Activated CD8-positive, alpha-beta memory T cell treated with anti-CD3 and anti-CD28 coated beads for 1 hour (primary cell): ENCODE measurements at places on chromosomes 16 and 17.

DNA sequence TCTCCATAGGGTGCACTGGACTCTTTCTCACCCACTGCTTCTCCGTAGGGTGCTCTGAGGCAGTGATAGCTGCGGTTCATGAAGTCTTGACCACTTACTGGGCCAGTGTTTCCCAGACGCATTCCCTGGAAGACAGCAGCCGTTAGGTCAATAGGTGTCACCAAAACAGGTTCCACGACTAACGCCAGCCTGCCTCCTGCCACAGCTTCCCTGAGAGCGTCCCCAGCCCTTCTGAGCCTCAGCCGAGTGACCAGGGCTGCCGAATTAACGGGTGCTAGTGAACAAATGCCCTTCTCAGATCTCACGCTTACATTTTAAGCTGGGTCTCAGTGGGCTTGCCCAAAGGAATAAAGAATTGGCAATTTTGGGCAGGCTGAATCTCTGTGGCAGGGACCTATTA, 188.7 kb upstream of the TNRC6C start:
- DNase-seq, result no peak

- no peak for DNase-seq
Measured at GRCh38 chr17:38556239-38556638, 49.5 kb downstream of the SRCIN1 start.

GRCh38 chr16:5932906-5933305, 835.3 kb upstream of the EEF2KMT start:
- DNase-seq, result no peak

- DNase-seq, result no peak
Measured at GRCh38 chr16:30382111-30382881, at the start of gene SEPTIN1. SEPTIN1 (minus strand) TSS chr16:30382561; CDS start chr16:30382542, 19 bp downstream.

- DNase-seq, result no peak
Measured at GRCh38 chr16:84059946-84060901, 17.6 kb upstream of the SLC38A8 start.

DNA sequence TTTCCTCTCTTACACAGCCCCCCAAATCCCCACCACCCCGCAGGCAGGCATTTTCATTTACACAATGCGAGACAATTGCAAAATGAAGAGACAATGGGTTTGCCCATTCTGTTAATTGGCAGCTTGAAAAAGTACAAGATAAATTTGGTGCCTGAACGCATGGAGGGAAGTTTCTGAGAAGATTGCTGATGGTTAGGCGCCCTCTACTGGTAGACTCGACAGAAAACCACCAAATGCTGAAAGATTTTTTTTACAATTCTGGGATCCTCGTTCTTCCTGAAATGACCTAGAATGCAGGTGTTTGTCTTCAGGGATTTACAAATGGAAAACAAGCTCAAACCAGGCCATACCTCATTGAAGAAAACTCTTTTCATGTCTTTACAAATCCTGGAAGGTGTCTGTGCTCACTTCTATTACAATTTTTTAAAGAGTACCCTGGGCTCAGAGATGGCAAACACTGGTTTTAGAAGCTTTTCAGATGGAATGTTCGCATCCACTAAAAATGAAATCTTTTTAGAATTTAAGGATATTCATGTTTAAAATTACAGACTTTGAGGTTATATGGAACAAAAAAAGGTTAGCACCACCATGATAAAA, 338.5 kb downstream of the PMP22 start:
- DNase-seq, result peak; percentile 25

GRCh38 chr17:35898283-35899070, 18.3 kb upstream of the CCL5 start:
- DNase-seq, result no peak

GRCh38 chr17:82835122-82835521, 4.7 kb downstream of the ZNF750 start:
- DNase-seq, result no peak

- DNase-seq, result no peak
Measured at GRCh38 chr17:10325031-10325695, 47.6 kb downstream of the MYH13 start.

GRCh38 chr16:49615576-49615975, 240.3 kb downstream of the ZNF423 start:
- no peak for DNase-seq

GRCh38 chr17:11553135-11553534, 45.1 kb upstream of the DNAH9 start:
- no peak for DNase-seq

DNA sequence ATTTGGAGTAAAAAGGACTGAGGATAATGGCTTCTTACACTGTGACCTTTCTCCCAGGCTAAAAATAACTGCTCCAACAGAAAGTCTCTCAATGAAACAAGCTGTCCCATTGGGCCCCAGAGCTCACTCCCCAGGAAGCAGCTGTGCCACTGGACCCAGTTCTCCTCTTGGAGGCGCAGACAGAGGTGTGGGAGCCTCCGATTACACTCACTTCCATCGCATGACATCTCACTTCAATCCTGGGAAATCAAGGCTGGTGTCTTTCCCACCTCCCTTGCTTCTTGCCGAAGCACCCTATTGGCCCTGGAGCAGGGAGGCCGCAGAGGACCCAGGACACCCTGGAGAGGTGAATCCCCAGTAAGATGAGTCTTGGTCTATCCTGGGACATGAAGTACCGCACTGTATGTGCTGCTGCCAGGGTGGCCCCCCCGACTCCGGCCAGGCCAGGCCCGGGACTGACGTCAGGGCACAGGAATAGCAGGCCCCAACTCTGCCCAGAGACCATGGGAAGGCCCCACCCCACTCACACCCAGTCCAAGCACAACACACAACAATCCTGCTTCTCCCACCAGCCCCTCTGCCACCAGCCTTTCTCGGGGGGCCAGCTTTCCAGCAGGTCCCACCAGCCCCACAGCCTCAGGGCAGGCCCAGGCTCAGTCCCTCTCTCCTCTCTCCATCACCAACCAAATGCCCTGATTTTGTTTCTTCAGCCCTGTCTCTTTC, 29.5 kb downstream of the SRL start:
- no peak for DNase-seq

GRCh38 chr16:77684181-77684526, 38.2 kb upstream of the NUDT7 start:
- DNase-seq, result no peak

DNA sequence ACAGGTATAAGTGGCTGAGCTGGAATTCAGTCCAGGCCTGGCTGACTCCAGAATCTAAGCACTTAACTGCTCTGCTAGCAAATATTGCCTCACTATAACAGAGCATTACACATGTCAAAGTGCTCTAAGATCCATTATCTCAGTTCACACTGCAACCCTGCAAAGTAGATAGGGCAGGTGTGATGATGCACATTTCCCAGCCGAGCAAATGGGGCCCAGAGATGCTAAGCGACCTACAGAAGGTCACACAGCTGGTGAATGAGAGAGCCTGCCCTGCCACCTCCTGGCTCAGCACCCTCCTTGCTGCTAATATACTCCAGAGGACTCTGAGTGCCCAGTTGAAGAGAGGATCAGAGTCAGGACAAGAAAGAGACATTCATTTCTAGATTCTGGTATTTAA, 73.6 kb upstream of the CCL1 start:
- DNase-seq, result no peak

- no peak for DNase-seq
Measured at GRCh38 chr17:38619937-38620550, 14.3 kb upstream of the SRCIN1 start.

DNA sequence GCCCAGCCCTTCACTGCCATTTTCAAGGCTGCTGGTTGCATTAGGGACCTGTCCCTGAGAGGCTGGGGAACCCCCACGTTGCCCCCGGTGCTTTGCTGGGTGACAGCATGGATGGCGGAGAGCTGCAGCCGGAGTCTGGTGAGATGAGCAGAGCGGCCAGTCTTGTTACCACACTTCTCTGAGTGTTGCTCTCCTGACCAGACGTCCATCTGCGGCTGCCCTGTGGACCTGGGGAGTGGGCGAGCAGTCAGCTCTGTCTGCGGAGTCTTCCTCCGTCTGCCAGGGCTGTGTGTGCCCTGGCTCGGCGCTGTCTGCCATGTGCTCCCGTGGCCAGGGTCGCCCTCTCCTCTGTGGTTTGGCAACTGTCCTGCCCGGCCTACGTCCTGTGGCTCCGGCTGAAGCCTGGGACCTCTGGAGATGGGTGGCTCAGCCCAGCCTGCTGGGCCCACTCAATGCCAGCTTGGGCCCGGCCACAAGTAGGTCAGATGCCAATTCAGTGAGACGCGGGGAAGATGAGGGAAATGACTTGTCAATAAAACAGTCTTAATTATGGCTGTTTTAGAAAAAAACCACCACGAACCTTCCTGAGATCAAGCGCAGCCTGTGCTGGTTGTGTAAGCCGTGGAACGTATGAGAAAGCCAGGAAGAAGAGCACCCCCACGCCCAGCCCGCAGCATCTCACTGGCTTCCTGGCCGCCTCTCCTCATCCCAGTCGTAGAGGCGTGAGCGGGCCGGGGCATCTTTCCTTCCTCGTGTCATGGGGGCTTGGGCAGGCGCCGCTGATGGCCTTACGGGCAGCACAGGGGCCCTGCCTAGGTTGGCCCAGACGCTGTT, 7.9 kb downstream of the KCTD5 start:
- DNase-seq, result no peak

GRCh38 chr16:2205967-2206313, 686 bp downstream of the MLST8 start:
- DNase-seq, result no peak

DNA sequence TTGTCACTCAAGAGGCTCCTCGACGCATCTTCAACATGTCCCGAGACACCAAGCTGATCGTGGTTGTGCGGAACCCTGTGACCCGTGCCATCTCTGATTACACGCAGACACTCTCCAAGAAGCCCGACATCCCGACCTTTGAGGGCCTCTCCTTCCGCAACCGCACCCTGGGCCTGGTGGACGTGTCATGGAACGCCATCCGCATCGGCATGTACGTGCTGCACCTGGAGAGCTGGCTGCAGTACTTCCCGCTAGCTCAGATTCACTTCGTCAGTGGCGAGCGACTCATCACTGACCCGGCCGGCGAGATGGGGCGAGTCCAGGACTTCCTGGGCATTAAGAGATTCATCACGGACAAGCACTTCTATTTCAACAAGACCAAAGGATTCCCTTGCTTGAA, 101.0 kb downstream of the HS3ST2 start:
- DNase-seq, result no peak

GRCh38 chr17:2707721-2708584, 3.6 kb downstream of the CLUH start:
- DNase-seq, result no peak

DNA sequence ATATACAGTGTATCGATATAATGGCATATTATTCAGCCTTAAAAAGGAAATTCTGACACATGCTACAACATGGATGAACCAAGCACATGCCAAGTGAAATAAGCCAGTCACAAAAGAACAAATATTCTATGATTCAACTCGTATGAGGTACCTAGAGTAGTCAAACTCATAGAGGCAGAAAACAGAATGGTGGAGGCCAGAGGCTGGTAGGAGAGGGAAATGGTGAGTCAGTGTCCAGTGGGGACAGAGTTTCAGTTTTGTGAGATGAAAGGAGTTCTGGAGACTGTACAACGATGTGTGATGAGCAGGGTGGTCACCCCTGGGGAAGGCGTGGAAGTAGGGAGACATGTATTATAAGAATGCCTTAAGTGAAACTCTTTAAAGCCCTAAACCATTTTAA, 39.9 kb downstream of the RNF157 start:
- no peak for DNase-seq

GRCh38 chr17:45052052-45052772, 780 bp upstream of the DCAKD start:
- DNase-seq, result no peak

- no peak for DNase-seq
Measured at GRCh38 chr16:86346034-86346433, 164.3 kb upstream of the FOXF1 start.

DNA sequence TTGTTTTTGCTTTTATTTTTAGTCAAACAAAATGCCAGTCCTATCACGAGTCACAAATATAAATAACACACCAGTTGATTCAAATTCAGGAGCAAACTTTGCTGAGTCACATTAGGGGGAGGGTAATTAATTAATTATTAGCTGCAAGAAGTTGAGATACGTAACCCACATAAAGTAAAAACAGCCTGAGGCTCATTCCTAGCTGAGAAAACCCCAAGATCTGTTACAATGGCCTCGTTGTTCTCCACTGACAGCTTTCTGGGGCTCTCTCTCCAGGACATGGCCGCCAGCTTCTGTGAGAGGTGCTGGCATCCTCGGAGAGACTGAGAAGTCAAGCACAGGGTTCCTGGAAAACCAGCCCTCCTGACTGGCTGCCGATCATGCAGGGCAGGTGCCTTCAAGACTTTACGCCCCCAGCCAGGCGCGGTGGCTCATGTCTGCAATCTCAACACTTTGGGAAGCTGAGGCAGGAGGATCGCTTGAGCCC, 11.1 kb downstream of the RAB40B start:
- DNase-seq, result no peak

GRCh38 chr16:1825381-1825863, 1.2 kb downstream of the HAGH start:
- no peak for DNase-seq

DNA sequence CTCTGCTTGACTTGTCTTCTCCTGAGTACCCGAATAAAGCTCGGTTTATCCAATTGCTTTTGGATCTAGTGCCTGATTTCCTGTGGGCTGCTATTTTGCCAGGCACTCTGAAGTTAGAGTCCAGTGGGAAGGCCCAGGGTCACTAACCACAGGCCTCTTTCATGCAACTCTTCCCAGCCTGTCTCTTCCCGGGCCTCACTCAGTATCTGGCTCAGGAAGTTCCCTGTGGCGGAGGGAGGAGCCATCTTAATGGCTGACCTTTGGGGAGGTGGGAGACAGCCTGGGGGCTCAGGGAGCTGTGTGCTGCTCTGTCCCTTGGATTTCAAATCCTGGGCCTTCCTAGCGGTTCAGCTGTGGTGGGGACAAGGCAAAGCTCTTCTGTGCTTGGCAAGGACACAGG, 328.5 kb downstream of the SLC39A11 start:
- no peak for DNase-seq

DNA sequence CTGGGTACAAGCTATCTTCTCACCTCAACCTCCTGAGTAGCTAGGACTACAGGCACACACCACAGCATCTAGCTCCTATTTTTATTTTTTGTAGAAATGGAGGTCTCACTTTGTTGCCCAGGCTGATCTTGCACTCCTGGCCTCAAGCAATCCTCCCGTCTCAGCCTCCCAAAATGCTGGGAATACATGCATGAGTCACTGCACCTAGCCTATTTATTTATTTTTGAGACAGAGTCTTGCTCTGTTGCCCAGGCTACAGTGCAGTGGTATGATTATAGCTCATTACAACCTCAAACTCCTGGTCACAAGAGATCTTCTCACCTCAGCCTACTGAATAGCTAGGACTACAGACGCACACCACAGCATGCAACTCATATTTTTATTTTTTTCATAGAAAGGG, 40.1 kb upstream of the RGS9 start:
- no peak for DNase-seq

DNA sequence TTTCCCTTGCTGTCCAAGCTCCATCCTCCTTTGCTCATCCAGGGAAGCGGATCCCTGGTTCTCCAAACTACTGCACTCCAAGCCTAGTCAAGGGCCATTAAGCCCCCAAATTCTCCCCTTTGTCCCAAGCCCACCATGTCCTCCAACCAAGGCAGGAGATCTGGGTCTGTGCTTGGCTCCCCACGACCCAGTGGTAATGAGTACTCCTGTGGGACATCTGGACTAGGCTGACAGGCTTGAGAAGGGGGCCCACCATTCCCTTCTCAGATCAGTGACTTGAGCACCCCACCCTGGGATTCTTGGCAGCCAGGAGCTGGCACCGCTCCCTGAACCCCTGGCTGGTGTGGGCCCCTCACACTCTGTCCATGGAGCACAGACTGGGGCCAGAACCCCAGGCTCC, 17.1 kb downstream of the OSBPL7 start:
- DNase-seq, result no peak
